Activated CD4-positive, alpha-beta T cell treated with anti-CD3 and anti-CD28 coated beads, Interleukin-10, Interleukin-2, amounts not matched to agents 100 ng/mL and 50 ng/mL, durations not matched to agents 16 hours and 8 hours (primary cell): ENCODE measurements at places on chromosomes 13 and 19.

- DNase-seq, result peak; percentile 28
Observed at GRCh38 chr19:7507884-7508283, 8.0 kb upstream of the ZNF358 start.

- no peak for DNase-seq
Observed at GRCh38 chr13:60035874-60036273, 127.9 kb downstream of the DIAPH3 start.

- DNase-seq, result peak; percentile 89
Observed at GRCh38 chr19:35066691-35067563, 25.4 kb downstream of the HPN start.

DNA sequence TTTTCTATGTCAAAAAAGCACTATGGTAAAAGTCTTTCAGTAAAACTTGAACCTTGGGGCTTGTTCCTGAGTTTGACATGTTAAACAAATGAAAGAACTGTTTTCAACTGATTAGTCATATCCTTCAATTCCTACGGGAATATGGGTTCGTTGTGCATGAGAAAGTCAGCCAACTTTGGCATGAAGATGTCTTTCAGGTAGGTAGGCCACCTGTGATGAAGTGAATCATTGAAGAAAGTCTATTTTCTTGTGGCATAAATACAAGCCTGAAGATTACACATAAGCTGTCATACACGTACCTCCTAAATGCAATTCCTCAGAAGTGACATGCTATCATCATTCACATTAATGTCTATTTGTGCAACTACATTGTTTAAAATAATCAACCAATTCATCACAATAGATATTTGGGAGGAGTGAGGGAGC lies 513.0 kb downstream of the IRS2 start:
- DNase-seq, result no peak

DNA sequence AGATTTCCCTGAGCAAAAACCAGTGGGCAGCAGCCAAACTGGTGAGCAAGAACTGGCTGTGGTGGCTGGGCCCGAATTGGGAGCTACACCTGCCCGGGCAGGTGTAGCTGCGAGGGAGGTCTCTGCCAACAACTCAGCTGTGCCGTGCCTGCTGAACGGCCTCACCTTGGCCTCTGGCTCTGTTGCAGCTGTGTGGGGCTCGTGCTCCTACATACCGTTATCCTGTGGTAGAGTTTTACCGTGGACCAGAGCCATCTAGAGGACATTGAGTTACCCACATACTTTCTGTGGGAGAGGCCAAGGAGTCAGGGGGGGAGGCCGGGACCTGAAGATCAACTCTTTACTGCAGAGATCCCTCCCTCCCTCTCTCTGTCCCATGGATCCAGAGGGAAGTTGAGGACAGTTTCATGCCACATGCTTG lies 113.2 kb downstream of the TM9SF2 start:
- DNase-seq, result peak; percentile 22

DNA sequence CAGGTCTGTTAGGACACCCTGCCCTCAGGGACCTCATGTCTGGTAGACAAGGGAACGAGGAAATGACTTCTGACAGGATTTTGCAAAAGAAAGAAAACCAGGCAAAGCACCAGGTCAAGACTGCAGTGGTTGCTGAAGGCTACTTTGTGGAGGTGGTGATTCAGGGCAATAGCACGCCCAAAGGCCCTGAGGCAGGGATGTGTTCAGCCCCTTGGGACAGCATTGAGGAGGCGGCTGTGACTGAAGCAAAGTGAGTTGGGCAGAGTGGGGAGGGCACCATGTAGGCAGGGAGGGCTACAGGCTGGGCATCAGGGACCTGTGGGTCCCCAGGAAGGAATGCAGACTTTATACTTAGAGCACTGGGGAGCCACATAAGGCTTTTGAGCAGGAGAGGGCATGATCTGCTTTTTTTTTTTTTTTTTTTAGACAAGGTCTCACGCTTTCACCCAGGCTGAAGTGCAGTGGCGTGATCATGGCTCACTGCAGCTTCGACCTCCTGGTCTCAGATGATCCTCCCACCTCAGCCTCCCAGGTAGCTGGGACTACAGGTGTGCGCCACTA lies 10.8 kb upstream of the HOMER3 start:
- no peak for DNase-seq

DNA sequence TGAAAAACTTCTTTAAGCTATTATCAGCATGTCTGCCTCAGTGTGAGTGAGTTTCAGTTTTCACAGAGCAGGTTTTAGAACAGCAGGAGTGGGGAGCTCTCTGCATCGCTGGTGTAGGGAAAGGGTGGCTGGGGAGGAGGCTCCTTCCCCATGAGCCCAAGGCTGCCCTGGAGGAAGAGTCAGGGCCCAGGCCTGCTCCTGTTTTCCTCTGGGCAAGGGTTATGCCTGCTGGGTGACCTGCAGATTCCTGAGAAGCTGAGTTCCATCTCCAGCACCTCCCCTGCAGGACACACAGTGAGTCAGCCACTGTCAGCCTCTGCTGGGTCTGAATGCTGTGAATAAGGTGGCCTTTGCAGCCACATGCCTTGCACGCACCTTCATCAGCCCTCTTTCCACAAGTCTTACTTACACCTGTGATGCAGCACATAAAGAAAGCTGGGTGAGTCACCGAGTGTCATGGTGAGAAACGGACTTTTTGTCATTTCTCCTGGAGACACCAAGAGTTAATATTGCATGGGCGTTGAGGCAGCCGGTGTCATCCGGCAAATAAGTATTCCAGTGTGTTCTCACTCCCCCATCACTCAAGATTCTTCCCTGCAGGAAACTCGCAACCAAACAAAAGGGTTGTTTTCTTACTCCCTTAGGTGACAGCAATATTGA lies 186.4 kb upstream of the KL start:
- DNase-seq, result no peak

GRCh38 chr19:13101590-13102415 lies 855 bp downstream of the LYL1 start:
- no peak for DNase-seq

- no peak for DNase-seq
Observed at GRCh38 chr13:75220861-75221260, 261.1 kb downstream of the TBC1D4 start.

DNA sequence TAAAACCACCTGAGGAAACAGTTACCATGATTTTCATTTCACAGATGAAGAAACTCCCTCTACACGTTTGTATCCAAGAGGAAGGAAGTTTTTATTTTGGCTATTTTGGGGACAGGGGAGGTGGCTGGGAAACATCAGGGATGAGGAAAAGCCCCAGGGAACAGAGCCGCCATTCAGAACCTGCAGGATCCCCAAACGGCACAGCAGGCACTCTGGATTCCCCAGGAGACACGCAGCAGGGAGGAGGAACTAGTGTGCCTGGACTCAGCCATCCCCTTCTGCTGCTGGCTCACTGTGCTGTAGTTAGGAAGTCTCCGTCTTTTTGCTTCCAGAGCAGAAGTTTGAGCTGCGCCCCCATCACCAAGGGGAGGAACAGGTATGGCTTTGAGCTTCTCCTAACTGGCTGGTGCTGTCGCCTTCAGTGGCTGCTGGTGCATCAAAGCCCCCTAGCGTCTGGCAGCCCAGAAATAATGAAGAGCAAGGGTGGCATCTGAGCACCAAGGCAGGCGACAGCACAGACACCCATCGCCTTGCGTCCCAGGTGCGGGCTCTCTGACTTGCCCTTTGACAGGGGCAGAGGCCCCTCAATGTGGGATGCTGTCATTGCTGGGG lies 4.2 kb downstream of the NAPA start:
- DNase-seq, result no peak

GRCh38 chr19:46746281-46747057 lies at the start of gene STRN4:
TSS of gene STRN4 (minus strand) at chr19:46746450. CDS start at chr19:46746430, 20 bp downstream.
- peak; percentile 65 for DNase-seq

- no peak for DNase-seq
Observed at GRCh38 chr13:52924289-52925148, 76.1 kb upstream of the PCDH8 start.

DNA sequence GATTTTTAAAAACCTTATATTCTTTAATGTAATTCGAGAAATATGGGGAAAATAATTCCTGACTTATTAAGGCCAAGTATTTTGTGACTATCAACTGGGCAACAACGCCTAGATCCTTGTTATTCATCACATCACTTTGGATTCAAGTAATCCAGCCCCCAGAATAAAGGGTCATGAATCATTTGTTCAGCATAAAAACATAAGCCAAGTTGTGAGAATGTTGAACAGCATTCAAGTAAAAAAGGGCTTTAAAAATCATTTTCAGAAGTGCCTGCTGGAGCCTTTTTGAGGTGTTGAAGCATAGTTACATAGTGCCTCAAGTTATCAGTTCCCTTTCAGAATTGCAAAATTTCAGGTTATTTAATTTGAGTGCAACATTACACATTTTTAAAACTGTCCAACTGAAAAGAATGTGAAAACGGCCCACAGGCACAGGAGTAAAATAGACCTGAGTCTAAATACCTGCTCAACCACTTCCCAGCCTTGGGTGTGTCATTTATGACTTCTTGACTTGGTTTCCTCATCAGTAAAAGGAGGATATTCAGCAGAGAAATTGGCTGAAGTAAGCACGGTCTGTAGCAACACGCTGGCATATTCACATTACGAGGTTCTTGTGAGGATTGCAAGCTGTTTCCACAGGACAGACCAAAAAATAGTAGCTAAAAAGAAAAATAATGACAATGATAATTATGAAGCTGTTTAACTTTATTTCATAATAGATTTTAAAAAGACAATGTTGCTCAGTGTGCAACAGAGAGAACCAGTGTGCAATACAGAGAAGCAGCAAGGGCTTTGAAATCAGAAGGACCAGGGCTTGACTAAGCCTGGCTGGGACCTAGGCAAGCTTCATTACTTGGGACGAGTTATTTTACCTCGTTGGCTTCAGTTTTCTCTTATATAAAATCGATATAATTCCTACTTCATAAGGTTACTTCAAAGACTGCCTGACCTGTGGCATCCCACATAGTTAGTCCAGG lies 56.6 kb downstream of the MBNL2 start:
- DNase-seq, result no peak

GRCh38 chr13:72889495-72889894 lies 107.6 kb downstream of the PIBF1 start:
- no peak for DNase-seq

GRCh38 chr19:47157431-47158321 lies 27.0 kb downstream of the SAE1 start:
- DNase-seq, result peak; percentile 49

DNA sequence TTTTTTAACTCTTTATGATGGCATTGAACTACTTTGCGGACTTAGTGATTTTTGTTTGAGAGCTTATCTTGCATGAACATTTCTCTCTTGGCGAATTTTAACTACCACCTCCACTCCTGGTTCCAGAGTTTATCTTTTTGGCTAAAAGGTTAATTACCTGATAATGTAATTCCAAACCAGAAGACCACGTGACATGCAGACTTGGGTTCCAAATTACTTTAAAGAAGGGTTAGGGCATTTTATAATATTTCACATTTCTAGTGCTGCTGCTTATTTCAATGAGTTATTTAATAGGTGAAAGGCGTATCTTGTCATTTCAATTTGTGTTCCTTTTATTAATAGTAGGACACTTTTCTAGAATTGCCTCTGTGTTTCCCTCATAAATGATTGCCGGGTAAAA lies 52.0 kb downstream of the TDRD12 start:
- DNase-seq, result no peak
